Immature natural killer cell (primary cell): ENCODE measurements at places on chromosomes 13 and 19.

DNA sequence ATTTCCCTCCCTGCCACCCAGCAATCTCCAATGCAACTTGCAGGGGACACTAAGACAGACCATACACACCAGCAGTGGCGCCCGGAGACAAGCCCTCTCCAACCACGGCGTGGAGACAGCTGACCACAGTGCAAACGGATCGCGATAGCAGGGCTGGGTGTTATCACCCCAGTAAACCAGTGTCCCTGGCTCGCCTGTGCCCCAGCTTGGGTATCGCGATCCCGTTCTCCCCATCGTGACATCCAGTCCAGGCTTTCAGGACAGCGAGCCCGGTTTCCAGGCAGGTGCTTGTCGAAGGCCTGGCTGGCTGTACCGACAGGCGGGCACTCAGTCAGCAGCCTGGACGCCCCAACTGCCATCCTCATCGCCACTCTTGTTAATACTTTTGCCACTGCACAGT is 20.7 kb upstream of the NANOS2 start:
- no peak for DNase-seq

DNA sequence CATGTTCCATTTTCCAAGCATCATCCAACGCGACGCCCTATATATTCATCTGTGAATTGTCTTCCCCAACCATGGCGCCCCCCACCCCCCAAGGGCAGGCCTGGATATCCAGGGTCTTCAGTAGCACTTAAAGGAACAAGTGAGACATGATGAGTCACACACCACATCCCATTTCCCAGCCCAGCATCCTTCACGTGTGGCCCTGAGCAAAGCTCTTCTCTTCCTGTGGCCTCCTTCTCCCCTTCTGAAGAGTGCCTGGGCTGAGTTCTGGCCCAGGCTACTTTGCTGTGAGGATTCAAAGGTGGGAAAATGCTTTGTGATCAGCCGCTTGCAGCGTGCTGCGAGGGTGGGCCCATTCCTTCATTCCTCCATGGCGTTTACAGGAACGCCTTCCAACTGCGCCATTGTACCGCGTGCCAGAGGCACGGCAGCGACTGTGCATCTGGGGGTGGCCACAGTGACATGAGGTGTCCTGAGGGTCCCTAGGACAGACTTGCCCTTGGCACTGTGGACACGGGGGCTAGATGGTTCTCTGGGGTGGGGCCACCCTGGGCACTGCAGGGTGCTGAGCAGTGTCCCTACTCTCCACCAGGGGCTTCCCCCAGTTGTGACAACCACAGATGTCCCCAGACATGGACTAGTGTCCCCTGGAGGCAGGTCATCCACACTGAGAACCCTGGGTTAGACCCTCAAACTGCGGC is 11.7 kb downstream of the PLIN4 start:
- no peak for DNase-seq

DNA sequence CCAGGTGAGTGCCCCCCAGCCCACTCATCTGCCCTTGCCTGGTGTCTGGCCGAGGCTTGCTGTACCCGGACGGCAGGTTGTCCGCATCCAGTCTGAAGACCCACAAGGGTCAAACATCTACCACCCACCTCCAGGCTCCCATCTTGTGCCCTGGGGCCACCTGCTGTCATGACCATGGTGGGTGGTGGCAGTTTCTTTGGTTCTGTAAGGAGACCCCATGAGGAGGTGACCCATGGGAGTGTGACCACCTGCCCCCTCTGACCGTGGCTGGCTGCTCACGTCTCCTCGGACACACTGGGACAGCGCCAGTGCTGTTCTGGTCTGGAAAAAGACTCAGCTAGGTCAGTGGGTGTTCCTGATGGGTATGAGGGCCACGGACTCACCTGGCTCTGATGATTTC is 93.9 kb downstream of the TEX29 start:
- DNase-seq, result no peak

GRCh38 chr13:70457474-70457873 is 349.2 kb upstream of the KLHL1 start:
- DNase-seq, result no peak

DNA sequence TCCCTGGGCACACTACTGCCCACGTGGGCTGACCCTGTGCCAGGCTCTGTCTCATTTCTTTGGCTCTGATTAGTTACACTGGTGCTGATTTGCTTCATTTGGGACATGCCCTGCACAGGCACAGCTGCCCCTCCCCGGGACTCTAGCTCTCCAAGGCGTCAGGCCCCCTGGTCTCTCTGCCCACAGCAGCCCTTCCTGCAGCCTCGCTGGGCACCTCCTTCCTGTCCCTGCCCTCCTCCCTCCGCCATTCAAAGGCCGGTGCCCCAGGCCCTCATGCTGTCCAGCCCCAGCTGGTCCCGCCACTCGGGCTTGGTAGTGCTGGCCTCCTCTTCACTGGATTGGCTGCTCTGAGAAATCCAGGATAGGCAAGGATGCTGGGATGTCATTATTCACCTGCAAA is 73.1 kb downstream of the ERICH6B start:
- DNase-seq, result no peak

GRCh38 chr13:42345367-42345766 is 73.4 kb downstream of the AKAP11 start:
- no peak for DNase-seq

DNA sequence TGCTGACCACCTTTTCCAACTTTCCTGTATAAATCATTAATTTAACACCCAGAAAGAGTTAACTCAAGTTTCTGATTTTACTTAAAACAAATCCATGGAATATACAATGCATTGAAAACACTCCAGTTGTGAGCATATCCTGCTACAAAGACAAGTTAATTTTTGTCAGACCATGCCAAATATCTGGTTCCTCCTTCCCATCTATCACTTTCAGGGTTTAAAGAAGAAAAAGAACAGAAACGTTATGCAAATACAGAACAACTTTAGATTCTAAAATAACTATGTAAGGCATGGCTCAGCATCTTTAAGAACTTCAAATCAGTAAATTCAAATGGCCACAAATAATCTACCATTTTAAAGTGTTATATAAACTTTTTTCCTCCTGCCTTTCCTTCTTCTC is 14.9 kb downstream of the MRPS31 start:
- no peak for DNase-seq

DNA sequence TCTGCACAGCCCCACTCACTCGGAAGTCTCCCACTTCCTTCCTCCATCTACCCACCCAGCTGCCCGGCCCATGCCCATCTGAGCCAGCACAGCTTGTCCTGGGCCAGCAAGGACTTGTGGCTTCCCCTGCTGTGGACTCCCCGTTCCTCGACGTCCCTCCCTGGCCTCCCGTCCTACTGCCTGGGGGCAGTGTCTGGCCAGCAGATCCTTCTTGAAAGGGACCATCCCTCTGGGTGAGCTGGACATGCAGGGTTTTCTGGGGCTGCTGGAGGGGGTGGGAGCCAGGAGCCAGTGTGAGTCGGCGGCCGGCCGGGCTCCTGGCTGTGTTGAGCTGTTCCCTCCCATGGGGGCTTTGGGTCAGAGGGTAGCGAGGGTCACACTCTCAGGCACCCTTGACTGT is 26.7 kb downstream of the CRTC1 start:
- DNase-seq, result no peak
